Naive B cell (primary cell): ENCODE measurements at places on chromosomes 12 and 14.

GRCh38 chr12:105956662-105957457, 181.9 kb downstream of the NUAK1 start:
- H3K4me1 ChIP-seq, result no peaks in the 10 kb centered on the region
- no peak for DNase-seq
- peaks cover 14% of the 10 kb centered on the region for H3K27me3 ChIP-seq
- H3K27ac ChIP-seq, result no peak overlapping the region
- H3K36me3 ChIP-seq, result no peaks in the 10 kb centered on the region

- peaks cover 6% of the 10 kb centered on the region for H3K36me3 ChIP-seq
- no peak for DNase-seq
- peaks cover 31% of the 10 kb centered on the region for H3K4me1 ChIP-seq
- no peaks in the 10 kb centered on the region for H3K27me3 ChIP-seq
Observed at GRCh38 chr12:7017870-7018349, 366 bp downstream of the LPCAT3 start.

- no peak for DNase-seq
- H3K36me3 ChIP-seq, result peaks cover 20% of the 10 kb centered on the region
- no peak overlapping the region for H3K4me3 ChIP-seq
- no peak overlapping the region for H3K27ac ChIP-seq
- no peaks in the 10 kb centered on the region for H3K27me3 ChIP-seq
Observed at GRCh38 chr12:132061641-132062430, 82.3 kb downstream of the DDX51 start.

DNA sequence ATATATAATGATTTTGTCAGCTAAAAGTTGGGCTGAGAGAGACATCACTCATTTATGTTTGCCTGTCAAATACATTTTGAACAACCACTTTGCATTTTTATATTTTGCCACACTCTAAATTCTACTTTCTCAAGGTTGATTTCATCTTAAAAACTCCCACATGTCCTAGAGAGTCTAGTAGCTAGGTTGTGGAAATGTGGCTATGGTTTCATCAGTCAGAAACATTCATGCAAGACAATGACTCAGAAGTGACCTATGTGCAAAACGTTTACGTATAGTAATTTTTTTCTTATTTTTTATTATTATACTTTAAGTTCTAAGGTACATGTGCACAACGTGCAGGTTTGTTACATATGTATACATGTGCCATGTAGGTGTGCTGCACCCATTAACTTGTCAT, 27.4 kb upstream of the PRKD1 start:
- no peak overlapping the region for H3K4me3 ChIP-seq
- H3K27me3 ChIP-seq, result no peaks in the 10 kb centered on the region
- H3K36me3 ChIP-seq, result no peaks in the 10 kb centered on the region
- H3K4me1 ChIP-seq, result no peaks in the 10 kb centered on the region

GRCh38 chr12:58262796-58263195, 321.4 kb downstream of the ATP23 start:
- H3K27me3 ChIP-seq, result no peaks in the 10 kb centered on the region
- H3K27ac ChIP-seq, result no peak overlapping the region
- no peak overlapping the region for H3K4me3 ChIP-seq
- H3K4me1 ChIP-seq, result no peaks in the 10 kb centered on the region

- DNase-seq, result no peak
- H3K4me1 ChIP-seq, result peaks cover 7% of the 10 kb centered on the region
- H3K36me3 ChIP-seq, result no peaks in the 10 kb centered on the region
- H3K27ac ChIP-seq, result no peak overlapping the region
- H3K4me3 ChIP-seq, result no peak overlapping the region
Observed at GRCh38 chr14:36517242-36518030, 2.6 kb downstream of the NKX2-1 start.

DNA sequence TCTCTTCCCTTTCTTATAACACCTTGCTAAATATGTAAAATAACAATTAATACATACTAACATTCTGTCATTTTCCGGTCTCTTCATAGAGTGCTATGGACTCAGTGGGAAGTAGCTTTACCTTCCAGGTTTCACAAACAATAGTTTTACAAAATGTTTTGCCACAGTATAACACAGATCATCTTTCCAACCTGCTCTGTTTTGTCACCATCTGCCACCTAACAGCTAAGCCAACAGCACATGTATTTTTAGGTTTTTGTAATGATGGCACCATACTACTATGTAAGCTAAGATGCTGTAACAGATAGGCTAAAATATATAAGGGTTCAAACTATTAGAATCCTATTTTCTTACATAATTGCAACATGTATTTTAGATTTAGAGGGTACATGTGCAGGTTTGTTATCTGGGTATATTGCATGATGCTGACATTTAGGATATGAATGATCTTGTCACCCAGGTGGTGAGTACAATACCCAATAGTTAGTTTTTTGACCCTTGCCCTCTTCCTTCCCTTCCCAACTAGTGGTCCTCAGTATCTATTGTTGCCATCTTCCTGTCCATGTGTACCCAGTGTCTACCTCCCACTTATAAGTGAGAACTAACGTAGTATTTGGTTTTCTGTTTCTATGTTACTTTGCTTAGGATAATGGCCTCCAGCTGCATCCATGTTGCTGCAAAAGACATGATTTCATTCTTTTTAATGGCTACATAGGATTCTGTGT, 8.7 kb downstream of the RHOJ start:
- no peak overlapping the region for H3K27ac ChIP-seq
- H3K36me3 ChIP-seq, result no peaks in the 10 kb centered on the region
- H3K27me3 ChIP-seq, result no peaks in the 10 kb centered on the region
- DNase-seq, result no peak

DNA sequence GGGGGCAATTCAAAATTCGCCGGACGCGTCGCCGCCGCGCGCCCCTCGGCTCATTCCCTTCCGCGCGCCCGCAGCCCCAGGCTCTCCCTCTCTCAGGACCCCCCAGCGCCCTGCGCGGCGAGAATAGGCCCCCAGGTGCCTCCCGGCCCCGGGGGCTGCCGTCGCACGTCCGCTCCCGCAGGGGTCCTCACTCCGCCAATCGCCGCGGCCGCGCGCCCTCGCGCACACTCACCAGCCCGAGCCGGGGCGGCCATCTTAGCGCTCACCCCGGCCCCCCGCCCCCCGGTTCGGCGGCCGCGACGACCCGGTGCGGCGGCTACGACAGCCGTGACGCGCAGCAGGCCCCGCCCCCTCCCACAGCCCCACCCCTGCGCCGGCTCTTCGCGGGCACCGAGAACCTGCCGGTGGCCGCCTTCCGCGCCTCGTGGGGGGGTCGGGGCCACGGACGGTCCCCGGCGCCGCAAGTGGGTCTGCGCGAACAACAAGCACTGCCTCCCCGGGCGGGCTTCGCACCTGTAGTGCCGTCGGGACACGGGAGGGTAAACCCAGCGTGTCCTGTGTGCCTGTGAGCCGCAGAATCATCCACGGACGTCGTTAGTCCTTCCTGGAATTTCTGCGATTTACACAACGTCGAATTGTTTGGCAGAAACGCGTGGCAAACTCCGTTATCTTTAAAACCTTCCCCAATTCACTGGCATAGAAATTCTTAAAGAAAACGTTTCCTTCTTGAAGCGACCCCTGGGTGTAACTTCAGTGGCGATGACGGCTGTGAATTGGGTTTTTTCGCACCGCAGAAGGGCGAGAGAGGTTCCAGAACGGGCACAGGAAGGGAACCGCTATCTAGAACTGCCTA, 2.5 kb downstream of the USP44 start:
- peaks cover 7% of the 10 kb centered on the region for H3K27me3 ChIP-seq
- peak overlapping the region; percentile 95 for H3K27ac ChIP-seq
- H3K4me1 ChIP-seq, result peaks cover 35% of the 10 kb centered on the region
- DNase-seq, result peak; percentile 71
- peak overlapping the region; percentile 93 for H3K4me3 ChIP-seq

- H3K27ac ChIP-seq, result no peak overlapping the region
- H3K4me1 ChIP-seq, result no peaks in the 10 kb centered on the region
- H3K4me3 ChIP-seq, result no peak overlapping the region
- DNase-seq, result no peak
- H3K27me3 ChIP-seq, result no peaks in the 10 kb centered on the region
Observed at GRCh38 chr12:75184516-75184915, 25.1 kb downstream of the KCNC2 start.
